H1 (cell line): ENCODE measurements at places on chromosomes 11 and 22.

DNA sequence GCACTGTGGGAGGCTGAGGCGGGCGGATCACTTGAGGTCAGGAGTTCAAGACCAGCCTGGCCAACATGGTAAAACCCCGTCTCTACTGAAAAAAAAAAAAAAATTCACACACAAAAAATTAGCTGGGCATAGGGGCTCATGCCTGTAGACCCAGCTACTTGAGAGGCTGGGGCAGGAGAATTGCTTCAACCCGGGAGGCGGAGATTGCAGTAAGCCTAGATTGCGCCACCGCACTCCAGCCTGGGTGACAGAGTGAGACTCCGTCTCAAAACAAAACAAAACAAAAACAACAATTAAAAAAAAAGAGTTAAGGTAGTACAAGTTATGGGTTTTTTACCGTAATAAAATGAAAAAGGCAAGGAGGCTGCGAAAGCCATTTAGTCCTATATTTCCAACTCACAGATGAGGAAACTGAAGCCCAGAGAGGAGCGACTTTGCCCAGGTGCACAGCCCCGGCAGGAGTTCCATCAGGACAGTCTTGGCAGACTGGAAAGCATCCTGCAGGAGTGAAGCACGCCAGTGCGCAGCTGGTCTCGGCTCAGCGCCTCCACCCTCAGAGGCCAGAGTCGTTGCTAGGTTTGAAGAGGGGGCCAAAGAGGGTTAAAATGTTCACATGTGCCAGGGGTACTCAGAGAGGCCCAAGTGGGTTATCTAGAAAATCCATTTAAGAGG, 3.8 kb upstream of the FADS3 start:
- DNase-seq, result no peak

GRCh38 chr11:113260541-113260940, 53.8 kb upstream of the TTC12 start:
- no peak for DNase-seq

- DNase-seq, result no peak
Measured at GRCh38 chr11:92524542-92524941, 299.9 kb downstream of the FAT3 start.

- DNase-seq, result no peak
Measured at GRCh38 chr11:43908683-43909082, 28.1 kb downstream of the ALKBH3 start.

DNA sequence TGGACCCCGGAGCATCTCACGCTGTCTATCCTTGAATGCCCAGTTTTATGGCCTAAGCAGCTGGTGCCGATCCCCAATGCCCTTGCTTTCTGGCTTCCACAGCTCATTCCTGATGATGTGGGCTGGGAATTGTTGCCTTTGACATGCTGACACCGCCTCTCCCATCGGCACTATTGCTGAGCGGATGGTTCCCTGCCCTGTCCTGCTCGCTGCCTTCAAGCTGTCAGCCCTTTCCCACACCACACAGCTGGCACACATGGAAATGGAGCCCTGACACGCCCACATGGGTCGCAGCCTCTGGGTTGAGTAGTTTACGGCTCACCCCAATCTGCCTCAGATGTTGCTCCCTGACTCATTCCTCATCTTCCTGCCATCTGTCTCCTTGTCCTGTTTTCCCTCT, 110.2 kb upstream of the SESN3 start:
- DNase-seq, result no peak

DNA sequence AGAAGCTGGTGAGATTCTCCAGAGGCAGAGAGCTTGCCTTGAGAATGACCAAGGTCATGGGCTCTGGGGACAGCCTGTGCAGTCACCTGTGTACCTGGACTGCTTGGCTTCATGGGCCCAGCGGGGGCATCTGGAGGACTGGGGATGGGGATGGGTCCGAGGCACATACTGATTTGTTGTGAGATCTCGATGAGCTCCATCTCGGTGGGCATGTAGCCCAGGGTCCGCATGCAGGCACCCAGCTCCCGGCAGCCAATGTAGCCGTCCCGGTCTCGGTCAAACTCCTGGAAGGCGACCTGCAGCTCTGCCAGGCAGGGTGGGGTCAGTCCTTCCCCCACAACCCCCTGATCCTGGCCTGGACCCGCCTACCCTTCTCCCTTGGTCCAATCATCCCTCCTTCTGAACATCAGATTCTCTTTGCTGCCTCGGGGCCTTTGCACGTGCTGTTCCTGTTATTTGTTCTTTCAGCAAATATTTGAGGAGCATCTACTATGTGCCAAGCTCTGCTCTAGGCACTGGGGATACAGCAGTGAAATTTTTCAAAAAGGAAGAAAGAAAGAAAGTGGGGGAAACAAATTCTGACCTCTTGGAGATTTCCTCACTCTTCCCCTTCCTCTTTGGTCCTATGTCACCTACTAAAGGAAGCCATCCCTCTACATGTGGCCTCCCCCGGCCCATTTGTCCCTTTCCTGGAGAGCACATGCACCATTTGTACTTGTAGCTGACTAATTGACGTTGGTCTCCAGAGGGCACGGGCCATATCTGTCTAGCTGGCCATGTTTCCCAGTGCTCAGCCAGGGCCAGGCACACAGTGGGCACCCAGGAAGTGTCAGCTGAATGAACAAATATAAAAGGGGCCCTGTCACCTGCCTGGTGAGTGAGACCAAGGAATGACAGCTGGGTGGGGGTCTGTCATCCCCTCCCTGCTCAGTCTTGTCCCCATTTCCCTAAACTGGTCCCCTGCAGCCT, 2.1 kb downstream of the CABP2 start:
- no peak for DNase-seq

DNA sequence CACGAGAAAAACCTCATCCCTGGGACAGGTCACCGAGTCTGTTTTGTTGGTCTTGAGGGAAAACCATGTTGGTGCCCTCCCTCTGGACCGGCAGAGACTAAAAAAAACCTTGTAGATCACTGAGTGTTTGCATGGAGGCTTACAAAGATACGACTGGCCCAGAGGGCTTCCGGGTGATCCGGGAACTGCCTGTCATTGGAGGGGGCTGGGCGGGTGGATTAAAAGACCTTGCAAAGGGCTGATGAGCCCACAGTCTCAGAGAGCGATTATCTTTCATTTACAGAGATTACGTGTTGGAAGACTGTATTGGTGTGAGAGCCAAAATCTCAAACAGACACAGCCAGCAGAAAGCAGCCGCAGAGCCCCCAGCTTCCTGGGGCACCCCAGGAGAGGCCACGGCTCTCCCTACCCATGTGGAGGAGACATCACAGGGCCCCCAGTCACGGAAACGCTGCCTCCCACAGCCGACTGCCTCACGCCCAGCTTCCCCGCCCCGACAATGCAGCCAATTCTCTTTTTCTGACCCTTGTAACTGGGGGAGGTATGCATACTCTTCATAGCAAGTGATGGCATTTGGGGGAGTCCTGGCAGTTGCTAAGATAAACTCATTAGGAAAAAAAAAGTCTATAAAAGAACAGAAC, 426.4 kb downstream of the CTTN start:
- DNase-seq, result no peak

GRCh38 chr11:85165819-85166218, 461.3 kb downstream of the DLG2 start:
- no peak for DNase-seq

GRCh38 chr11:70175236-70175698, 27.8 kb upstream of the FADD start:
- no peak for DNase-seq

- DNase-seq, result no peak
Measured at GRCh38 chr11:61120099-61120705, 17.9 kb downstream of the CD5 start.

DNA sequence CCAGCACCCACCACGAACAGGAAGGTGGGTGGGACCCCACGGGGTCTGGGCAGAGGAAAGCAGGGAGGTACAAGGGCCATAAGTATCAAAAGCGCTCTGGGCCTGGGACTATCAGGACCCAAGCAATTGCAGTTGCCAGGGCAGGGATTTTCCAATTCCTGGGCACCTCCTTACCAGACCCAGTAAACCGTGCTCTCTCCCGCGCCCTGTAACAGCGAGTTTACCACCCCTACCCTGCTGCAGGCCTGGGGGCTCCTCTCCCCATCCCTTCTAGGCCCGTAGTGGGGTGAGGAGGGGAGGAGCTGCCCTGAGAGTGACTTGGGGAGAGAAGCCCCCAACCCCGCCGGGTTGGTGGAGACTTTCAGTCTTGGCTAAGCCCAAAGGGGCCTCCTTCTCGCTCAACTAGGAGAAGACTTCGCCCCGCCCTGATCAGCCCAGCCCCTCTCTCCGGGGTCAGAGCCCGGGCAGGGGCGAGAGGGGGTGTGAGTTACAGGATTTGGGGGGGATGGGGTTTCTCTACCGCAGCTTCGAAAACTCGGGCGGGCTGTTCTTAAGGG, 5.4 kb downstream of the PAX6 start:
- no peak for DNase-seq

GRCh38 chr11:61799665-61800284, 7.1 kb downstream of the FEN1 start:
- no peak for DNase-seq

DNA sequence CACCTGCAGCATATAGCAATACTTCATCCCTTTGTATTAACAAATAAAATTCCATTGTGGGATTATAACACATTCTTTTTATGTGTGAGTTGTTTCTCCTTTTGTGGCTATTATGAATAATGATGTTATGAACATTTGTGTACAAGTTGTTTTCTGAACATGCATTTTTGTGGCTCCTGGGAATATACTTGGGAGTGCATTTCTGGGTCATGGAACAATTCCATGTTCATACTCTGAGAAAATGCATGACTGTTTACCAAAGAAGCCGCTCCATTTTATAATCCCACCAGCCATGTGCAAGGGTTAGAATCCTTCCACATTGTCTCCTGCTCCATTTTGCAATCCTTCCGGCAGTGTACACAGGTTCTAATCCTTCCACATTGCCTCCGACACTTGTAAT, 713.8 kb downstream of the TBC1D22A start:
- no peak for DNase-seq

DNA sequence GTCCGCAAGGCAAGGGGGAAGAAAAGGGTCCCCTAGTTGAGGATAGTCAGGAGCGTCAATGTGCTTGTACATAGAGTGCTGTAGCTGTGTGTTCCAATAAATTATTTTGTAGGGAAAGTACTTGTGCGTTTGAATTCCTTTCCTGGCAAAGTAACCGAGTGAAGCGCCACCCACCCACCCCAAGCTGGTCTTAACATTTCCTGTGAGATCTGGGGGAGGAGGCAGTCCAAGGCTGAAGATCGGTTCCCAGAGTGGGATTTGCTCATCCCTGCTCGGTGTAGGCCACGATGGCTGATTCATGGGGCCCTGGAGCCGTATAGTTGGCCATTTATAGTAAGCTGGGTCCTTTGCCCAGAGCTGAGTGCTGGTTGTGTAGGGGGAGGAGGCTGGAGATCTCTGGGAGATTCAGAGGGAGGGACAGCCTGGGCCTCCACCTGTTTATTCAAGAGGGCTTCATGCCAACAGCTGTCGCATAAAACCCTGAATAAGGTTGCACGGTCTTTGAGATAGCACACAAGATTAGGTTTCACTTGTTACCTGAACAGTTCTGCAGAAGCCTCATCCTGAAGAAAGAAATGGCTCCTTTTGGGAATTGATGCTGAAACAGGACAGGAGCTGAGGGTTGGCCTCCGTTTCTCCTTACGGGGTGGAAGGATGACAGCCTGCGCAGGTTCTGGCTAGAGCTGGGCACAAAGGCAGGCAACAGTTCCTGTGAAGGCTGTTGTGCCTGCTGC, 2.4 kb downstream of the ATF4 start:
- DNase-seq, result no peak

- DNase-seq, result no peak
Measured at GRCh38 chr11:122100037-122100755, 15.8 kb downstream of the BLID start.

- DNase-seq, result no peak
Measured at GRCh38 chr22:50049299-50050195, 8.6 kb downstream of the TTLL8 start.

DNA sequence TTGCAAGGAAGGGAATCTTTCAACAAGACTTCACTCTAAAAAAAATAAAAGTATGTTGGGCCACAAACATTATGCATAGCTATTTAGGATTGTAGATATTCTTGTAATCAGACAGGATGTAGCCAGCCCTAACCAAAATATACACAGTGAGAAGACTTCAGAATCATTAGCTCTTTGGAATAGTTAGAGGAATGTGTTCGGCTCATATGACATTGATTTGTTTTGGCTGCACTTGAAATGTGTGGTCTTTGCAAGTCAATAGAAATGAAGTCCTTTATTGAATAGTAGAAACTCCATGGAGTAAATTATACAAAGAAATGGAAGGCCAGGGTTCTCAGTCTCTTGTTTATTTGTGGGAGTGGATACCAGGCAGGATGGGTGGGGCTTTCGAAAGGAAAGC, 692.1 kb downstream of the NTM start:
- DNase-seq, result no peak

- DNase-seq, result no peak
Measured at GRCh38 chr11:124934862-124935547, 842 bp downstream of the HEPACAM start.

GRCh38 chr11:47550288-47551047, 2.5 kb downstream of the CELF1 start:
- DNase-seq, result no peak
